Endodermal cell (in vitro differentiated cells): ENCODE measurements at places on chromosomes 11 and 22. TPM values are rescaled to one million over a fixed set of nuclear protein-coding genes. Genes with fewer than 3 reads are reported as not detected.
A peak's percentile ranks its signal among the peaks of the same experiment; 100 is the strongest.

The RASGRP2 gene
- total RNA-seq: 0.46 to 1.6 TPM (median 0.86 TPM) in 3 replicates

The EI24 gene
- total RNA-seq: 102 and 110 TPM in 2 replicates

The SMC1B gene
- 0.11 to 0.21 TPM (median 0.12 TPM) in 3 replicates for total RNA-seq

The BACE1-AS gene
- 10.5 to 15.5 TPM (median 15.0 TPM) in 3 replicates for total RNA-seq

GRCh38 chr22:39315389-39315788 is 4.0 kb downstream of the RPL3 start:
- H3K27ac ChIP-seq: no peak overlapping the region
- H3K4me3 ChIP-seq: peak overlapping the region; percentile 100
- no peaks in the 10 kb centered on the region for H3K27me3 ChIP-seq
- peaks cover 3% of the 10 kb centered on the region for H3K4me1 ChIP-seq
- peaks cover 76% of the 10 kb centered on the region for H3K36me3 ChIP-seq
- DNase-seq: no peak

GRCh38 chr11:111604392-111605009 is 2.3 kb downstream of the SIK2 start:
- H3K36me3 ChIP-seq: no peaks in the 10 kb centered on the region
- DNase-seq: no peak
- H3K27me3 ChIP-seq: peaks cover 6% of the 10 kb centered on the region
- no peaks in the 10 kb centered on the region for H3K4me1 ChIP-seq

- no peak overlapping the region for H3K4me3 ChIP-seq
- no peak overlapping the region for H3K27ac ChIP-seq
- H3K4me1 ChIP-seq: peaks cover 12% of the 10 kb centered on the region
These were observed 76.8 kb downstream of the MN1 start for GRCh38 chr22:27724709-27725108.

- H3K27me3 ChIP-seq: peaks cover 23% of the 10 kb centered on the region
- peaks cover 6% of the 10 kb centered on the region for H3K4me1 ChIP-seq
- no peak for DNase-seq
- no peak overlapping the region for H3K4me3 ChIP-seq
- H3K27ac ChIP-seq: no peak overlapping the region
- H3K36me3 ChIP-seq: no peaks in the 10 kb centered on the region
These were observed 232.2 kb downstream of the INSC start for GRCh38 chr11:15346907-15347306.

GRCh38 chr11:114200351-114201133 is 95.7 kb upstream of the NNMT start:
- no peak for DNase-seq
- H3K27me3 ChIP-seq: no peaks in the 10 kb centered on the region
- no peak overlapping the region for H3K27ac ChIP-seq
- no peak overlapping the region for H3K4me3 ChIP-seq
- H3K4me1 ChIP-seq: peaks cover 2% of the 10 kb centered on the region

DNA sequence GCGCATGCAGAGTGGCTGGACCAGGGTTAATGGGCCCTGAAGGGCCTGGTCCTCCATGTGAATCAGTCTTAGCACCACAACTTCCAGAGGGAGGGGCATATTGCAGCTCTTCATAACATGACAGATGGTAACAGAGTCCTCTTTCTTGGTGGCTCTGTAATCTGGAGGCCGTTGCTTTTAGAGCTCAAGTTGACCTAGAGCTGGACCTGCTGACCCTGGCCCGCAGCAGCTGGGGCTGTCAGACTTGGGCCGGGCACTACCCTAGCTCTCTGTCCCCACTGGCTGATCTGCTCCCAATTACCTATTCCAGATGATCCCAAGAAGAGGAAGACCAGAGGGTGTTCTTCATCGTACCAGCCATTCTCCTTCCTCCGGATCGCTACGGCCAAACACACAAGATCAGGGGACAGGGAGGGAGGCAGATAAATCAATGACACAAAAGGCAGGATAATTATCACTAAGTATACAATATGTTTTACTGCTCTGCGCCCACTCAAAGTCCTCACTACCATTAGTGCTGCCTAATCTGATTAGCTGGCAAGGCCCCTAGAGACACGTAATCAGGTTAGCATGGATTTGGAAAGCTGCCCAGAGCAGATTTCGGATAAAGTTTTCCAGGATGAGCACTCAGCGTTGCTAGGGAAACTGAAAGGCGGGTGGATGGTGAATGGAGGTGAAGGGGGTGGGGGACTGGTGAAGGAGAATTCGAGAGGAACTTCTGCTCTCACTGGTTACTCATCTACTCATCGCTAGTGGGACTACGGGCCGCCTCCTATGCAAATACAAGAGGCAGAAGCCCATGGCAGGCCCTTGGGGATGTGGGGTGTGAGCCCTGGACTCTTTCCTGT is 64.5 kb upstream of the PHOX2A start:
- no peaks in the 10 kb centered on the region for H3K4me1 ChIP-seq
- H3K36me3 ChIP-seq: peaks cover 3% of the 10 kb centered on the region
- DNase-seq: no peak
- H3K4me3 ChIP-seq: no peak overlapping the region
- no peaks in the 10 kb centered on the region for H3K27me3 ChIP-seq

GRCh38 chr11:121221496-121222200 is 70.9 kb upstream of the SC5D start:
- H3K4me1 ChIP-seq: no peaks in the 10 kb centered on the region
- H3K36me3 ChIP-seq: no peaks in the 10 kb centered on the region
- no peak overlapping the region for H3K4me3 ChIP-seq
- peak; percentile 36 for DNase-seq
- H3K27me3 ChIP-seq: no peaks in the 10 kb centered on the region
- no peak overlapping the region for H3K27ac ChIP-seq

GRCh38 chr11:73564903-73565302 is 33.0 kb downstream of the FAM168A start:
- peaks cover 6% of the 10 kb centered on the region for H3K36me3 ChIP-seq
- H3K4me1 ChIP-seq: no peaks in the 10 kb centered on the region
- H3K27ac ChIP-seq: no peak overlapping the region
- no peak overlapping the region for H3K4me3 ChIP-seq

DNA sequence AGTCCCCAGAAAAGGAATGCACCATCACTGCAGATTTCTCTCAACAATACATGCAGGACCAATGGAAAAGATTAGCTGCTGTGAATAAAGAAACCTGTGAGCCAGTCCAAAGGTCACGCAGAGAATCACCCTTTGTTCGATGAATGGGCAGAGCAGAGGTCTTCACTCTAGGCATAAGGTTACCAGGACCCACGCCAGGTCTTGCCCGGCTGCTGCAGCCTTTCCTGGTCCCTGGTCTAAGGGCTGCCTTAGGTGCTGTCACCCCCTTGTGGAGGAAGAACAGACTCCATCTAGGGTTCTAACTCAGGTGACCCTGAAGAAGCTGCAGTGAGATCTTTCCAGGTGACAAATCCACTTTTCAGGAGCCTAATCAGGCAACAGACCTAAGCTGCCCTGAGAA is 29.0 kb upstream of the NAP1L4 start:
- H3K27me3 ChIP-seq: no peaks in the 10 kb centered on the region
- H3K36me3 ChIP-seq: peaks cover 78% of the 10 kb centered on the region
- H3K4me1 ChIP-seq: no peaks in the 10 kb centered on the region
- no peak overlapping the region for H3K4me3 ChIP-seq

GRCh38 chr22:43848366-43849171 is 13.7 kb downstream of the SULT4A1 start:
- no peak overlapping the region for H3K27ac ChIP-seq
- H3K4me1 ChIP-seq: no peaks in the 10 kb centered on the region
- H3K27me3 ChIP-seq: no peaks in the 10 kb centered on the region
- no peak overlapping the region for H3K4me3 ChIP-seq
- H3K36me3 ChIP-seq: no peaks in the 10 kb centered on the region

DNA sequence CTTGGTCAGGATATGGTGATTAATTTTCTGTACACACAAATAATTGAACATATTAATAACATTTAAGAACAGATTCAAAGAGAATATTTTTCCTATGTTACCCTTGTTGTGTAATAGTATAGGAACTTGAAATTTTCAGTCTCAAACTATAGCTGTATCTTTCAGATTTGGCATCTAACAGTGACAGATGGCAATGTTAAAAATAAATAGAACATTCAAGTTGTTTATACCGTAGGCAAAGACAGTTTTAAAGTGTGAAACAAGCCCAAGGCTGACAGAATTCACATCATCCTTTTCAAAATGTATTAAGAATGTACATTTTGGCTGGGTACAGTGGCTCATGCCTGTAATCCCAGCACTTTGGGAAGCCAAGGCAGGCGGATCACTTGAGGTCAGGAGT is 92.6 kb upstream of the TP53AIP1 start:
- H3K27me3 ChIP-seq: no peaks in the 10 kb centered on the region
- DNase-seq: no peak
- H3K4me1 ChIP-seq: no peaks in the 10 kb centered on the region

GRCh38 chr22:32957200-32957803 is 100.9 kb downstream of the SYN3 start:
- H3K27ac ChIP-seq: no peak overlapping the region
- H3K36me3 ChIP-seq: no peaks in the 10 kb centered on the region
- H3K4me1 ChIP-seq: peaks cover 5% of the 10 kb centered on the region

GRCh38 chr11:11813288-11813962 is 28.3 kb upstream of the USP47 start:
- no peaks in the 10 kb centered on the region for H3K4me1 ChIP-seq
- H3K27ac ChIP-seq: no peak overlapping the region
- no peak overlapping the region for H3K4me3 ChIP-seq
- no peaks in the 10 kb centered on the region for H3K36me3 ChIP-seq
